ENCODE measurements at places on chromosomes 1 and 21. TPM values are rescaled to one million over a fixed set of nuclear protein-coding genes. Genes with fewer than 3 reads are reported as not detected.

- no peak for DNase-seq
- no peak overlapping the region for H3K27ac ChIP-seq
- no peaks in the 10 kb centered on the region for H3K36me3 ChIP-seq
- no peaks in the 10 kb centered on the region for H3K27me3 ChIP-seq
Observed at GRCh38 chr1:64519901-64520300, 50.0 kb downstream of the CACHD1 start.

GRCh38 chr1:231867607-231868006 lies 241.0 kb downstream of the DISC1 start:
- H3K4me3 ChIP-seq, result no peak overlapping the region
- no peak for DNase-seq
- no peak overlapping the region for H3K27ac ChIP-seq
- no peaks in the 10 kb centered on the region for H3K36me3 ChIP-seq
- no peaks in the 10 kb centered on the region for H3K27me3 ChIP-seq
- H3K4me1 ChIP-seq, result no peaks in the 10 kb centered on the region

IL23R gene
- 0.21 TPM for total RNA-seq

GRCh38 chr1:62196086-62196690 lies 1.5 kb downstream of the L1TD1 start:
- no peak for DNase-seq
- H3K27me3 ChIP-seq, result no peaks in the 10 kb centered on the region
- no peak overlapping the region for H3K4me3 ChIP-seq
- no peaks in the 10 kb centered on the region for H3K36me3 ChIP-seq
- no peak overlapping the region for H3K27ac ChIP-seq

AMPD1 gene
- not detected for total RNA-seq

DDR2 gene
- total RNA-seq, result 134 TPM

MIXL1 gene
- not detected for total RNA-seq

GRCh38 chr1:48776393-48777218 lies at the start of gene BEND5:
TSS of gene BEND5 (minus strand) at chr1:48776891. CDS start at chr1:48776831, 60 bp downstream.
- DNase-seq, result peak; percentile 57
- no peaks in the 10 kb centered on the region for H3K4me1 ChIP-seq
- H3K4me3 ChIP-seq, result peak within 1 kb of the TSS; percentile 50
- H3K36me3 ChIP-seq, result no peaks in the 10 kb centered on the region
- no peaks in the 10 kb centered on the region for H3K27me3 ChIP-seq
- peak within 1 kb of the TSS; percentile 90 for H3K27ac ChIP-seq

DNA sequence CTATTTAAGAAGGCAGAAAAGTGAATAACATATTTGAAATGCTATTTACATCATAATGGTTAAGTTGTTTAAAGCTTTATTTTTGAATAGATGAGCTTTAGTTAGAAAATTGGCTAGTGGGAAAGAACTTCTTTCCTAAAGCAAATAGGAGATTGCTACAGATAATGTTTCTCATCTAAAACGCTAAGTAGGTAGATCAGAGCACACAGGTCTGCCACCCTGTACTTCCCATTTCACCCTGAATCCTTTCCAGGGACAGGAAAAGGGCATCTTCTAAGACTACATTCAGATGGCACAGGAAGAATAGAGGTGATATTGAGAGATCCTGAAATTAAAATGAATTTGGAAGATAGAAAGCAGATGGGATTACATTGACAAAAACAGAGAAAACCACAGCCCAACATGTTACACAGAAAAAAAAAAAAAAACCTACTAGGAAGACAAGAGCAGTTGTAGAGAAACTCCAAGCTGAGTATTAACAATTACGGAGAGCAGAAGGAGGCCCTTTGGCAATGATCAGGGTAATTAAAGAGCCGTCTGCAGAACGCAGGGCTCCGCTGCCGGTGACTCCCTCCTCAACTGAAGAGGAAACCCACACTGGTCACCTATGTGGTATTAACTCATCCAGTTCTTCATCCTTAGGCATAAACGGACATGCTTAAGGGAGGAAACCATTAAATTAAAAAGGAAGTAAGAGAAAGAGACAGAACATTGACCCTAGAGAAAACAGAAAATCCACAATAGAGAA lies 53.6 kb upstream of the MAP10 start:
- no peak overlapping the region for H3K27ac ChIP-seq
- H3K4me1 ChIP-seq, result no peaks in the 10 kb centered on the region
- H3K4me3 ChIP-seq, result no peak overlapping the region

MMEL1 gene
- total RNA-seq, result 2.6 TPM

DNA sequence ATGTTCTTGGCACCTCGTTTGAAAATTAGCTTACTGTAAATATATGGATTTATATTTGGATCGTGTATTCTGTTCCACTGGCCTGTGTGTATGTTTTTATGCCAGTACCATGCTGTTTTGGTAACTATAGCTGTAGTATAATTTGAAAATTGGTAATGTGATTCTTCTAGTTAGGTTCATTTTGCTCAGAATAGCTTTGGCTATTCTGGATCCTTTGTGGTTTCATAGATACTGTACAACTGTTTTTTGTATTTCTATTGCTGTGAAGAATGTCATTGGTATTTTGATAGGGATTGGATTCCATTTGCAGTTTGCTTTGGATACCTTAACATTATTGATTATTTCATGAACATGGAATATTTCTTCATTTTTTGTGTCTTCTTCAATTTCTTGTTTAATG lies 490.2 kb downstream of the BRINP3 start:
- H3K27ac ChIP-seq, result no peak overlapping the region
- H3K27me3 ChIP-seq, result no peaks in the 10 kb centered on the region
- no peaks in the 10 kb centered on the region for H3K36me3 ChIP-seq
- no peaks in the 10 kb centered on the region for H3K4me1 ChIP-seq
- no peak for DNase-seq

C1orf116 gene
- not detected for total RNA-seq

DNA sequence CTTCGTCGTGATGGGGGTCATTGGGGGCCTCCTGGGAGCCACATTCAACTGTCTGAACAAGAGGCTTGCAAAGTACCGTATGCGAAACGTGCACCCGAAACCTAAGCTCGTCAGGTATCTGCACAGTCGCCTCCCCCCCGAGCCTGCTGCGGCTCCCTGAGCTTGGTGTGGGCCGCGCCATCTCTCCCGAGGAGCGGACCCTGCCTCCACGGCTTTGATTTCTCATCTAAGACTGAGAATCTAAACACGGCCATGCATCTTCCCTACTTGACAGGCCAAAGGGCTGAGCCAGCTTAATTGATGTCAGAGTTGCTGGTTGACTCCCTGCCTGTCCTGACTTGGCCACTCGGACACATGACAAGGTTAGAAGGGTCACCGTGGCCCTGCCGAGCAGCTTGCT lies 19.1 kb downstream of the NPPA start:
- H3K36me3 ChIP-seq, result no peaks in the 10 kb centered on the region
- no peak overlapping the region for H3K4me3 ChIP-seq
- no peaks in the 10 kb centered on the region for H3K27me3 ChIP-seq
- no peaks in the 10 kb centered on the region for H3K4me1 ChIP-seq
- no peak overlapping the region for H3K27ac ChIP-seq

GRCh38 chr1:110364221-110364620 lies 25.0 kb downstream of the RBM15 start:
- DNase-seq, result no peak
- no peak overlapping the region for H3K4me3 ChIP-seq
- no peaks in the 10 kb centered on the region for H3K36me3 ChIP-seq
- no peaks in the 10 kb centered on the region for H3K4me1 ChIP-seq

DNA sequence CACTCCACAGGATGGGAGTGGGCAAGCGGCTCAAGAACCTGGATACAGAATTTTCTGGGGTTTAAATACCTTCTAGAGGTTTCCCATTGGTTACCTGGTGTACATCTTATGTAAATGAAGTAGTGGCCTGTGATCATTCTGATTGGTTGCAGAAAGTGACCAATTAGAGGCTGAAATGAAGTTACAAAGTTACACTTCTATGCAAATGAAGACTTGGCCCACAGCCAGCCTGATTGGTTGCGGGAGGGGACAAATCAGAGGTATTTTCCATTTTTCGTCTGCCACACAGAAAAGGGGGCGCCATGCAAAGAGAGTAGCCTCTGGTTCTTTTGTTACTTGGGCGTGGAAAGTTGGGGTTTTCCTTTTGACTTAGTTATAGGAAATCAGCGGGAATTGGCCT lies 8.9 kb downstream of the KCNAB2 start:
- H3K4me3 ChIP-seq, result no peak overlapping the region
- no peak for DNase-seq
- no peak overlapping the region for H3K27ac ChIP-seq
- H3K36me3 ChIP-seq, result no peaks in the 10 kb centered on the region
- H3K4me1 ChIP-seq, result no peaks in the 10 kb centered on the region

GRCh38 chr1:157813269-157813668 lies 6.7 kb downstream of the FCRL1 start:
- H3K36me3 ChIP-seq, result no peaks in the 10 kb centered on the region
- H3K27ac ChIP-seq, result no peak overlapping the region
- DNase-seq, result no peak
- no peaks in the 10 kb centered on the region for H3K27me3 ChIP-seq
- H3K4me3 ChIP-seq, result no peak overlapping the region
- no peaks in the 10 kb centered on the region for H3K4me1 ChIP-seq

GRCh38 chr21:34690793-34691175 lies 22.0 kb downstream of the CLIC6 start:
- no peak overlapping the region for H3K4me3 ChIP-seq
- no peaks in the 10 kb centered on the region for H3K4me1 ChIP-seq

- H3K4me1 ChIP-seq, result no peaks in the 10 kb centered on the region
- no peak overlapping the region for H3K4me3 ChIP-seq
- H3K27me3 ChIP-seq, result no peaks in the 10 kb centered on the region
- no peak for DNase-seq
Observed at GRCh38 chr1:21490774-21491487, 18.3 kb upstream of the ALPL start.

KCNJ10 gene
- not detected for total RNA-seq

GRCh38 chr1:240801442-240801841 lies 189.5 kb upstream of the GREM2 start:
- no peak for DNase-seq
- no peak overlapping the region for H3K4me3 ChIP-seq
- H3K4me1 ChIP-seq, result no peaks in the 10 kb centered on the region
- H3K27ac ChIP-seq, result no peak overlapping the region
- no peaks in the 10 kb centered on the region for H3K27me3 ChIP-seq
- no peaks in the 10 kb centered on the region for H3K36me3 ChIP-seq

DNA sequence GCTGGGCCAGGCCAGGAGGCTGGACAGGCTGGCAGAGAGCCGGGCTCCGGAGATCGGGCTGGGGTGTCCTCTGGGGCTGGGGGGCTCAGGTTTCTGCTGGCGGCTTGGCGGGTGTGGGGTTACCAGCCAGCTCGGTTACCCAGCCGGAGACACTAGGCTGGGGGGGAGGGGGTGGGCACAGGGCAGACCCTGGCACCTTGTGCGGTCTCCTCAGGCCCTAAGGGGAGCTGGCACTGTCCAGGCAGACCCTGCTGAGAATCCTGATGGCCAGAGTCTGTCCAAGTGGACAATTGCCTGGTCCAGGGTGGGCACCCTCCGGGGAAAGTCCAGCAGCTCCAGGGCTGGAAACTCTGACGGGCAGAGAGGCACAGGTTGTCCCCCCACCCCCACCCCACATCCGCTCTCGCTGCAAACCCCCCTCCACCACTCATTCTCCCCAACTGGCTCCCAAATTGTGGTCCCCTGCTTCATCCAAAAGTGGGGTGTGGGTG lies 6.7 kb downstream of the ZBTB7B start:
- no peak for DNase-seq
- no peaks in the 10 kb centered on the region for H3K36me3 ChIP-seq
- H3K4me3 ChIP-seq, result no peak overlapping the region
- H3K27ac ChIP-seq, result no peak overlapping the region
- no peaks in the 10 kb centered on the region for H3K27me3 ChIP-seq

DNA sequence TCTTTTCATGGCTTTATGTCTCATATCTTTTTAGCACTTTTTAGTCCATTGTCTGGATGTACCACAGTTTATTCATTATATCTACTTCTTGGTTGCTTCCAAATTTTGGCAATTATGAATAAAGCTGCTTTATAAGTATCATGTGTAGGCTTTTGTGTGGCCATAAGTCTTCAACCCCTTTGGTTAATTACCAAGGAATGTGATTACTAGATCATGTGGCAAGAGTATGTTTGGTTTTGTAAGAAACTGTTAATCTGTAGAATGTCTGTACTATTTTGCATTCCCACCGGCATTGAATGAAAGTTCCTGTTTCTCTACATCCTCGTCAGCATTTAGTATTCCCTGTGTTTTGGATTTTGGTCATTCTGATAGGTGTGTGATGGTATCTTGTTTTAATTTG lies 31.5 kb downstream of the ZBTB40 start:
- no peak overlapping the region for H3K27ac ChIP-seq
- no peaks in the 10 kb centered on the region for H3K36me3 ChIP-seq
- DNase-seq, result no peak
- no peaks in the 10 kb centered on the region for H3K27me3 ChIP-seq
- no peak overlapping the region for H3K4me3 ChIP-seq

- H3K4me3 ChIP-seq, result no peak overlapping the region
- no peaks in the 10 kb centered on the region for H3K27me3 ChIP-seq
- H3K36me3 ChIP-seq, result no peaks in the 10 kb centered on the region
- H3K27ac ChIP-seq, result no peak overlapping the region
- H3K4me1 ChIP-seq, result peaks cover 7% of the 10 kb centered on the region
Observed at GRCh38 chr1:117370071-117370470, 2.8 kb downstream of the MAN1A2 start.

- no peaks in the 10 kb centered on the region for H3K36me3 ChIP-seq
- H3K4me1 ChIP-seq, result no peaks in the 10 kb centered on the region
- no peak overlapping the region for H3K27ac ChIP-seq
- no peaks in the 10 kb centered on the region for H3K27me3 ChIP-seq
- DNase-seq, result no peak
Observed at GRCh38 chr1:184330875-184331274, 56.0 kb upstream of the C1orf21 start.

FUBP1 gene
- 171 TPM for total RNA-seq

- H3K36me3 ChIP-seq, result no peaks in the 10 kb centered on the region
- H3K27me3 ChIP-seq, result no peaks in the 10 kb centered on the region
- H3K27ac ChIP-seq, result peak overlapping the region; percentile 75
- H3K4me3 ChIP-seq, result no peak overlapping the region
- peak; percentile 80 for DNase-seq
Observed at GRCh38 chr1:183821889-183822611, 17.1 kb downstream of the RGL1 start.

DNA sequence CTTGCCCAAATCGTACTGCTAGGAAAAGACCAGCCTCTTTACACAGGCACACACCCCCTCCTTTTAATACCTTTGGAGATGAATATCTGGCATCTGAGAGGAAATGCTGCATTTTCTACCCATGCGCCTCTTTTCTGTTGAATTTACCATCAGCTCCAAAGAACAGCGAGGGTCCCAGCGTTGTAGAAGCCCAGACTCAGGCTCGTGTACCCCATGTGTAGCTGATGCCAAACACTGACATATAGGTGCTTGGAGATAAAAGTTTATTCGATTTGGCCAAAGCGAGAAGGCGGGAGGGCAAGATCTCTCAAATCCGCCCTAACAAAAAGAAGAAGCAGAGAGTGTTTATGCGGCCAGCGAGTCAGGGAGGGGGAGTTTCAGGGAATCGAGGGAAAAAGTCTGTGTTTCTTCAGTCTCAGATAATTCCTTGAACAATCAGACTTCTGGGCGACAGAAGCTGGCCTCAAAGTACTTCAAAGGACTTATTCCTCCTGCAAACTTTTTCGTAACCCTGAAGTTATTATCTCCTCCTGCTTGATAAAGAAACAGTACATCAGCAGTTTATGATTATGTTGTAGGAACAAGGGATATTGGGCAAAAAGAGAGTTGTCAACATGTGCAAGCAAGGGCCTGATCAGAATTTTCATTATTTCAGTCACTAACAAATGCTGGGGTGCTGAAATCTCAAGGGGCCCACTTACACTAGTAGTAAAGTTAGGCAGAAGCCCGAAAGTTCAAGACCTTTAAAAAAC lies 642 bp upstream of the CREG1 start:
- H3K36me3 ChIP-seq, result no peaks in the 10 kb centered on the region
- no peaks in the 10 kb centered on the region for H3K4me1 ChIP-seq
- no peak for DNase-seq
- H3K27ac ChIP-seq, result peak overlapping the region; percentile 69
- H3K4me3 ChIP-seq, result peak overlapping the region; percentile 86

GRCh38 chr1:147748676-147749350 lies 11.6 kb downstream of the GJA5 start:
- no peak for DNase-seq
- H3K4me1 ChIP-seq, result no peaks in the 10 kb centered on the region
- H3K36me3 ChIP-seq, result no peaks in the 10 kb centered on the region
- no peak overlapping the region for H3K4me3 ChIP-seq
- no peak overlapping the region for H3K27ac ChIP-seq

All from uterus (tissue), 4 donors.